Activated CD8-positive, alpha-beta memory T cell treated with anti-CD3 and anti-CD28 coated beads, Interleukin-2, amount 50 U/mL, for 48 hours (primary cell): ENCODE measurements at places on chromosomes 2 and 18.

GRCh38 chr2:144012304-144012703, 507.6 kb downstream of the ZEB2 start:
- no peak for DNase-seq

- DNase-seq: no peak
Observed at GRCh38 chr2:163610817-163611556, 124.8 kb downstream of the FIGN start.

DNA sequence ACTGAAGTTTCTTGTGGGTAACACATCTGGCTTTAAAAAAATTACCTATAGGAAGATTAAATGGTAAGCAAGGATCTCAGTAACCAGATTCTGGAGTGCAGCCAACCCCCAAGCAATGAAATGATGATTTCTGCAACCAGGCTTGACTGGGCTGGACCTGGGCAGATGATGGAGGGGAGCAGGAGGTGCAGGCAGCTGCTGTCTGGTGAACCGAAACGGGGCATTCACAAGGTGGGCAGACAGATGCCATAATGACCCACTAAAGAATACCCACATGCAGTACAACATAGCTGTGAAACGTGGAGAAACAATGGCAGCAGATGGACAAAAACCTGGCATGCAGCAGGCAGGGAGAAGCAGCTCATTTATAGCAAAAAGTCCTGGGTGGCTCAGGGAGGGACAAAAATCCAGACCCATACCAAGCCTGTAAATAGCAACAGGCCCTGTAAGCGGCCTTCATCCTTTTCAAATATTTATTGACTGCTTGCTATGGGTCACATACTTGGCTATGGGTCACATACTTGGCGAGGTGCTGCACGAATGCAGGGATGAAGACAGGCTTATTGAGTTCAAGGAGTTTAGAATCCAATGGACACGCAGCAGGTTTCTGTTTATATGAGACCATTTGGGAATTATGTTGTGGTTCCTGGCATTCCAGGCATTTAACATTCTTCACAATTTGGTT, 244.7 kb downstream of the HRH4 start:
- no peak for DNase-seq

DNA sequence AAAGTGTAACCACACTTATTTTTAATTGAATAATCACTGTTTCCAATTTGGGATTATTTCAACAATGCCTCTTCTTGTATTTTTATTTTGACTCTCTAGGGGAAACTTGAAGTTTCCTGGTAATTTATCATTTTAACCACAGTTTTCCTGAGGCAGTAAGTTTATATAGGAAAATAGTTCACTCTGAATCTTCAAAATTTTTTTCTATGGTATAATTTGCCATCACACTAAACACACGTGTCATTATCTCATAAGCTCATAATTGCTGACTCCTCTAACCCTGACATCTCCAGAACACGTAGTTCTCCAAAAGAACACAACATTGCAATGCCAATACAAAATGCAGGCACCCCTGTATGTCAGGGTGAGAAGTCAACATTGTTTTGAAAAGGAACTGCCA, 102.2 kb upstream of the FZD7 start:
- DNase-seq: no peak

- no peak for DNase-seq
Observed at GRCh38 chr2:132623096-132623839, 46.7 kb downstream of the LYPD1 start.

- no peak for DNase-seq
Observed at GRCh38 chr2:10094271-10094814, 14.1 kb upstream of the CYS1 start.

- DNase-seq: no peak
Observed at GRCh38 chr2:171178993-171179392, 18.3 kb upstream of the TLK1 start.

- DNase-seq: no peak
Observed at GRCh38 chr2:137677466-137677865, 286.8 kb upstream of the HNMT start.

DNA sequence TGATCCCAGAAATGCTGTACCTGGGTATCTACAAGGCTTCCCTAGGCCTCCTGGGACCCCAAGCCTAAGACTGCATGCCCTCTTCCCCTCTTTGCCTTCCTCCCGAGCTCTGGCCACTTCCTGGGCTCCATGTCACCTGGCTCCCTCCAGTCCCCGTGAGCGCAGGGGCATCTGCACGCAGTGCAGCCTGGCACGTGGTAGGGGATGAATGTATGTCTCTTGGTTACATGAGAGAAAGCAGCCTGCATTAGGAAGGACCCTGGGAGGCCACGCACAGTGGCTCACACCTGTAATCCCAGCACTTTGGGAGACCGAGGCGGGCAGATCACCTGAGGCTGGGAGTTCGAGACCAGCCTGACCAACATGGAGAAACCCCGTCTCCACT, 15.8 kb downstream of the PASK start:
- DNase-seq: no peak

GRCh38 chr2:193966590-193966989, 1690.4 kb upstream of the SLC39A10 start:
- DNase-seq: no peak
